C1 segment of cervical spinal cord (tissue), 14 donors: ENCODE measurements at places on chromosomes 4 and X.
A peak's percentile ranks its signal among the peaks of the same experiment; 100 is the strongest.

- no peak for DNase-seq
Measured at GRCh38 chr4:7195546-7196287, 3.4 kb downstream of the SORCS2 start.

DNA sequence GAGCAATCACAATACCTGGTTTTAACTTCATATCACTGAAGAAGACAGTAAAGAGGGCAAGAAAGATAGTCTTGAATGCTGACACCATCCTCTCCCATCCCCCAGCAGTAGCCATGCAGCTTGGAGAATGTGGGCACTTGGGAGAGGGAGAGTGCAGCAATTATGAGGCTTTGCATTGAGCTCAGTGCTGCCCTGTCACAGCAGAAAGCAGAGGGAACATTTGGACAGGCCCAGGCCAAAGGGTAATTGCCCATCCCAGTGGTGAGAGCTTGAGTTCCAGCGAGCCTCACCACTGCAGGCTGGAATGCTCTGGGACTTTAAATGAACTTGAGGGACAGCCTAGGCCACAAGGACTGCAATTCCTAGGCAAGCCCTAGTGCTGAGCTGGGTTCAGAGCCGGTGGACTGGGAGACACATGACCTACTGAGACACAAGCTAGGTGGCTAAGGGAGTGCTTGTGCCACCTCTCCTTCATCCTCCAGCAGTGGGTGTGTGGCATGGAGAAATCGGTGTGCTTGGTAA, 36.3 kb downstream of the CORIN start:
- no peak for DNase-seq

GRCh38 chr4:158253350-158253980, 43.2 kb downstream of the TMEM144 start:
- DNase-seq, result no peak

DNA sequence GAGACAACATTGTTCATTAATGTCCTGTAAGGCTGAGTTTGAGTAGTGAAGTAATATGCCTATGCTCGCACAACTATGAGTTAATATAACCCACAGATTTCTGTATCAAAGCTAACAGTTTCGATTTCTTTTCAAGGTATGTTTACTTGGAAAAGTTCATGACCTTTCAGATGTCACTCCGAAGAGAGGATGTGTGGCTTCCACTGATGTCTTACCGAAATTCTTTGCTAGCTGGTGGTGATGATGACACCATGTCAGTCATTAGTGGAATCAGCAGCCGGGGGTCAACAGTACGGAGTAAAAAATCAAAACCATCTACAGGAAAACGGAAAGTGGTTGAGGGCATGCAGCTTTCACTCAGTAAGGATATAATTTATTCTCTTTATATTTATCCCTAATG, 124.9 kb downstream of the STAG2 start:
- DNase-seq, result no peak

GRCh38 chrX:24870143-24870542, 145.6 kb downstream of the ARX start:
- DNase-seq, result no peak

DNA sequence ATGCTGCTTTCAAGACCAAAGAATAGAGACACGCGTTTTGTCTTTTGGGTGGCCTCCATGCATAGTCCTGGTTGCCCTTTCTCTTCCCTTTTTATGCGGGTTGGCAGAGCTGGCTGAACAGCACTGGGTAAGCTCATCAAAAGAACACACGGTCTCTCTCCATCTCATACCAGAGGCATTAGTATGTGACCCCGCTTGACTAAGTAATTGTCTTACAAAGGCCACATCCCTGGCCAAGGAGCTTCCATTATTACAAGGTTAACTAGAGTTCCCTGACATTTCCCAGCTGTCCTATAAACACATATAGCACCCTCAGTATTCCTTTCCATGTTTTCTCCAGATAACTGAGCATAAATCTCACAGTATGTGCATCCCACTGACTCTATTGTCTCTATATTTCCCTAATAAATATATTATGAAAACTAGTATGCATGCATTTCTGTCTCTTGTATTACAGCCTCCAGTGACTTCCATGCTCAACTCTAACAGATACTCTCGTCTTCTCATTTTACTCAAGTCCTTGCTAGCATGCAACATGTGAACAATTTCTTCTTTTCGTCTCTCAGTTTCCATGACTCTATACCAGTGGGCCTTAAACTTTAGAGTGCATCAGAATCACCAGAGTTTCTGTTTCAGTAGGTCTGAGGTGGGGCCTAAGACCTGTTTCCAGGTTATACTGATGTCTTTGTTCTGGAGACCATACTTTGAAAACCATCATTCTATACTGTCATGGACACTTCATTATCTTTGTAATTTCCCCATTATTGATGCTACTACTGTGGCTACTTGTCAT, 247.7 kb upstream of the ARSJ start:
- DNase-seq, result no peak

GRCh38 chr4:126766241-126766640, 866.5 kb upstream of the INTU start:
- DNase-seq, result no peak

- DNase-seq, result no peak
Measured at GRCh38 chrX:20397587-20397986, 130.9 kb upstream of the RPS6KA3 start.

GRCh38 chr4:98864560-98864959, 64.4 kb downstream of the EIF4E start:
- no peak for DNase-seq

DNA sequence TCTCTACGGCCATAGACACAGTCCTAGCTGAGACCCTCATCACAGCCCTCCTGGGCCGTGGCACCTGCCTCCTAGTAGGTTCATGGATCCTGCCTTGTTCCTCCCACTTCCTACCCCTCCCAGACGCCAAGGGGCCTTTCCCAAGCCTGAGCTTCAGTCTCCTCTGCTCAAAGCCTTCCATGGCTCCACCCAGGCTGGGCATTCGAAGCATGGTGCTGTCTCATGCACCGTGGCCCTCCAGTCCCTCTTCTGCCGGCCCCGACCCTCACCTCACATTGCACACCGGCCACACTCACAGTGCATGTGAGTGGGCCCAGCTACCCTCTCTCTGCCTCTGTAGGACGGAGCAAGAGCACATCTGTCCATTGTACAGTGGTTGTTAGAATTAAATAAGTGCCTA, 21.7 kb upstream of the KIAA0232 start:
- no peak for DNase-seq

DNA sequence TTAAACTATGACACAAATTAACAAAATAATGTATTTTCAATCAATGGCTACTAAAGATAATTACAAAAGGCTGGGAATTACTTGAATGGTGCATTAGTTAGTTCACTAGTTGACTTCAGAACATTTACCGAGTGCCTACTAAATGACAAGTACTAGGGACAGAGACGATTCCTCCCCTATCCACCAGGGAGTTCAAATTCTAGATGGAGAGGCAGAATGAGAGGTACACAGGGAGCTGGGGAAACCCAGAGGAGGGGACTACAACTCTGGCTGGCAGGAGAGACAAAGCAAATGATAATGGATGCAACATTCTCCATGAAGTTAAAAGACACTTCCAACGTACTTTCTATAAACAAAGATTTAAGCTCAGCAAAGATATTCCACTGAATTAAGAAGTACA, 43.1 kb upstream of the MCF2 start:
- DNase-seq, result no peak

GRCh38 chrX:101677028-101677427, 17.4 kb upstream of the ARMCX2 start:
- no peak for DNase-seq

- DNase-seq, result no peak
Measured at GRCh38 chr4:96315815-96316214, 475.9 kb downstream of the PDHA2 start.

DNA sequence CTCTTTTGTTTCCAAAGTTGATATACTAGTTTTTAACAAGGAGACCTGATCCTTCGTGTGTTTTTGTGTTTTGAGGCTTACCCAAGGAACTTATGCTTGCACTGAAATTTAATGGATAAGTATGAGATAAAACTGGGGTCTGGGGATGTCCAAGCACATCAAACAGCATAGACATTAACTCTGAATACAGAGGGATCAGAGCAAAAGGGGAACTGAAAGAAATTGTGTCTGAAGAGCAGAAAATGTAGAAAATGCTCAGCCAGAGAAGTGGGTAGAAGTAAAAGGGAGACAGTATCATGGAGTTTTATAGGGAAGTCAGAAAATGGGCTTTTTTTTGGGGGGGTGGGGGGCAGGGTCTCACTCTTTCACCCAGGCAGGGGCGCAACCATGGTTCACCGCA, 695.4 kb downstream of the ARAP2 start:
- DNase-seq, result no peak

DNA sequence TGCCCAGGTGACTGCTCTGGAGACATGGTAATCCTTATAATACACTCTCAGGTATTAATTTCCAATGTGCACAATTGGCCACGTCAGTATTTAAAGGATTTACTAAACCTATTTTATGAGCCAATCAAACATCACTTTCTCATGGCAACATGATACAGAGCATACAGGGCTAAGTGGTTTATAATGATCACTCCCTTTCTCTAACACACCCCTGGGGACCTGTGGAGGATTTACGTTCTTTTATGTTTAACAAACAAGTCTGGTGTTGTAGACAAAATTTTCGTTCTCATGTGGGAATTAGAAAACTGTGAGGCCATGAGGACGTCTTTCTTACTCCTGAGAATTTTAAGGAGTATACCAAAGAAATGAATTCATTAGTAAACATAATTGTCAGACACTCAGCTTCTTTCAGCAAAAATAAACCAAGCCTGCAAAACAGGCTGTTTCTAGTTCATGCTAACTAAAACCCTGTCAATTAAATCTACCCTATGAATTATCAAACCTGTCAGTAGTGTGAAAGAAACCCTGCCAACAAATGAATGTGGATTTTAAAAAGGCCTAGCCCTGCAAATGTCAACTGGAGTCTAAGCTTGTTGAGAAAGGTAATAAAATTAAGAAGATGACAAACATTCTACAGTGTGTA, 155.8 kb downstream of the PDGFC start:
- DNase-seq, result no peak

DNA sequence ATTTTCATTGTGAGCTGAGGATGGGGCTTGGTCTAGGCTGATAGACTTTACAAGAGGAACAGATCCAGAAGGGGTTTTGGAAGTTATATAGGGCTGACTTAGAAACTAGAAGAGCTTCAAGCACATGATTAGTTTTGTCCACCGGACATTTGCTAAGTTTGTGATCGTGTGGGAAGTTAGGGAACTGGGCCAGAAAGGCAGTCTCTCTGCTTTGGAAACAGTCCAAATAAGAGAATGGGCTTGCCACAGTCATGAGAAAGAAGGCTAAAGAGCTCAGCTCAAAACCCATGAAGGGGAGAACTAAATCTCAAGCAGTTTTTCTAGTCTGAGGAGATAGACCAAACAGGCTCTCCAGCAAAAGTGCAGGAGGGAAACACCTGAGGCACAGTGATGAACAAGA, 67.8 kb downstream of the ZNF674 start:
- DNase-seq, result no peak

- DNase-seq, result peak; percentile 26
Measured at GRCh38 chr4:87073199-87074120, 138.6 kb downstream of the AFF1 start.

GRCh38 chr4:113998079-113998478, 18.6 kb upstream of the ARSJ start:
- no peak for DNase-seq

DNA sequence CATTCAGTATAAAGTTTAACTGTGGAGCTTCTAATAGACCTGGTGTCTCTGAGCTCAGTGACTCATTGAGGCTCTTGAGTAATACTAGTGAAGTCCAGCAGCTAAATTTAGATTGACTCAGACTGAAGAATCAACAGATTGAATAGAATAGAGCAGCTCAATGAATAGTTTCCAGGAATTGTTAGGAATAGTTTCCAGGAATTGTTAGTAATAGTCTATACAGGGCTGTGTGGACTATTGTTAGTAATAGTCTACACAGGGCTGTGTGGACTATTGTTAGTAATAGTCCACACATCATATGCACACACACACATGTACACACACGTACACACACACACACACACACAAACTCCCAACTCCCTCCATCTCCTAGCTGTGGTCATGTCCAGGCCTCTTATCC, 3.0 kb downstream of the GIMD1 start:
- no peak for DNase-seq

- DNase-seq, result no peak
Measured at GRCh38 chrX:19615361-19615910, 100.1 kb upstream of the MAP3K15 start.

DNA sequence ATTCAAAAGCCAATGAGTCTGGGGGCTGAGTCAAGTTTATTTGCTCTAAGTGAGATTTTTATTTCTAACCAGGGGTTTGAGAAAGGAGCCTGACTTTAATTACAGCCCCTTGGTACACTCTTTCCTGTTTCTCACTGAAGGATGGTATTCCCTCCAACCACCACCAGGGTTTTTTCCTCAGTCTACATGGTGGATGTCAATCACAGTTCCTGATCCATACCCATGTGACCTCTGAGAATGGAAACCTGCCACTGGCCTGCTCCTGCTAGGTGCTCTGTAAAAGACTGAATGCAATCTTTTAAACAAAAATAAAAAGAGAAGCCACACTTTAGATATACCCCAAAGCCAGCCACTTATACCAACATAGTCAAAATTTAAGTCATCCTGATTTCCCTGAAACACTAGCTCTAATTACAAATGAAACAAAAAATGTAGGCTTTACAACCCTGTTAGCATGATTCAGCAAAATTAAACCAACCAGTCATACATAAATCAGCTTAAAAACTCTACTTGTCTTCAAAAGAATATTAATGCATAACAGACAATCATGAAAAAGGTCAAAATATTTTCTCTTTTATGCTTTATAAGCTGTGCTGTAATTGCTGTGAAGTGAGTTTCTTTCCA, 112.1 kb upstream of the NWD2 start:
- no peak for DNase-seq

GRCh38 chr4:39664828-39665731, 26.4 kb upstream of the SMIM14 start:
- no peak for DNase-seq

DNA sequence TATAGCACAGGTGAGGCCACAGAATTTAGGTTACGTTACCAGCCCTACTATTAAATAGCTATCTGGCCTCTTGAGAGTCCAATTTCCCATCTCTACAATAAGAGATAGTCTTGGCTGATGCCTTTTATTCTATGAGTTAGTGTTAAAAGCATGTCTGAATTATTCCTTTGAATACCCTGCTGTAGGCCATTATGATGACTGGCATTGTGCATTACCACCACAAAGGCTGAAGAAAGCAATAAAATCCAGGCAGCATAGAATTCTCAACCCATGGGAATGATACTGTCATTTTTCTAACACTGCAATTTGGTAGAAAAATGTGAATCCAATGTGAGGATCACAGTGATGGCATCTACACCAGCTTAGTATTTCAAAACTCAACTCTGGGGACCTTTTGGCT, 51.4 kb downstream of the OTC start:
- no peak for DNase-seq
